ENCODE measurements at places on chromosomes 6 and 20.

- DNase-seq: no peak
Observed at GRCh38 chr20:20815711-20816455, 103.4 kb upstream of the RALGAPA2 start.

GRCh38 chr20:62087227-62087626, 21.5 kb upstream of the TAF4 start:
- no peak for DNase-seq

GRCh38 chr6:79902046-79902445, 45.3 kb downstream of the ELOVL4 start:
- no peak for DNase-seq

GRCh38 chr6:168157272-168158212, 78.5 kb upstream of the FRMD1 start:
- DNase-seq: no peak

GRCh38 chr6:42400061-42400760, 51.5 kb downstream of the TRERF1 start:
- no peak for DNase-seq

DNA sequence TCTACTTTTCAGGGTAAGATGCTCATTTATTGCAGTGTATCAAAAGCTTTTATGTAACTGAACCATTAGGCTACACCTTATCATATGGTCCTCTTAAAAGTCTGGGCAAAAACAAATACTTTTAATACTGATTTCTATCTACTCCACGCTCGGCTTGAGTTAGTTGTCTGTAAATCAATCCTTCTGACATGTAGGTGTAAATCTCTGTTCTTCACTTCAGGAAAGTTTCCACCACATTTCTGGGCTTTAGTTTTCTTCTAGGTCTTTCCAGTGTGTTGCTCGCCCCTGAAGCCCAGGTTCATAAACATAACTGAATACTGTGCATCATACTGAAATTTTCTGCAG, 89.2 kb upstream of the RNF217 start:
- no peak for DNase-seq
